ENCODE measurements at places on chromosomes 4 and X.

DNA sequence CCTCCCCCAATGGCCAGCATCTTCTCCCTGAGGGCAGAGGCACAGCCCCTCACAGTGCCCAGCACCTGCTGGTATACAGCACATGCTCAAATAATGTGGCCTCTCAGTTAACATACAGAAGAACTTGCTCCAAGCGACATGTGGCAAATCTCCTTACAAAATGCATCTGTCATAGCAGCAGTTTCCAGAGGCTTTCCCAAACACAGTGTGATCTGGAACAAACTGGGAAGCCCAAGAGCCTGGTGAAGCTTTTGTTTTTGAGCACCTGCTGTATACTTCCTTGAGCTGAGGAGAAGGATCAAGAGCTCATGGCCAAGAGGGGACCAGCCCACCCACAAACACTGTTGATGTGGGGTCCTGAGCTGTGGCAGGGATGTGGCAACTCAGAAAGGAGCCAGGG is 34.8 kb upstream of the HTRA3 start:
- DNase-seq, result no peak

DNA sequence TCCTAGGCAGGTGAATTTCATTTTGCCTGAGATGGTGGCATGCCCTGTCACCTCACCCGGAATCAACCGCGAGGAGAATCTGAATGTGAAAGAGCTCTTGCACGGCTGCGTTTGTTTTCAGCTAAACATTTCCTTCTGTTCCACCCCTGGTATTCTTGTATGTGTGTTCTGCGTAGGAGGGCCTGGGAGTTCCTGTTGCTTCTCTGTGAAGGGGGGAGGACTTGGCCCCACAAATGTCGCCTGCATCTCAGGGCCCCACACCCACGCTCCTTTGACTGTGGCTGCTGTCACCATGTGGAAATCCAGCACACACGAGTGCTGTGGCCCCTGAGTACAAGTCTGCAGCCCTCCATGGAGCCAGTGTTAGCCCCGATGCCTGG is 45.8 kb upstream of the CLCN4 start:
- peak; percentile 44 for DNase-seq

DNA sequence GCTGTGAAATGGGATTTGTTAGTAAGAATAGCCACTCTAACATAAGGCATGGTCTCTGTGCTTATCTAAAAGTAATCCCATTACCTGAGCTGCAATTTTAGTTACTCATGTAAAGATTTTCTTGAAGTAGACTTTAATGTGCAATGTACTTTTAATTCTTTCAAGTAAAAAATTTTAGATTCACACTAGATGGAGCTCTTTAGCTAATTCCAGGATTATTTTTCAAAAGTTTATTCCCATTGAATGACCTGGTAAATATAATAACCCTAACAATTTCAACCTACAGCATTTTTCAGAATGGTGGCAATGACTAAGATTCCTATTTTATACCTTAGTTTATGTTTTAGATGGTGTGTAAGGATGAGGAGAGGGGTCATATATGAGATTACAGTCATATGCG is 18.1 kb downstream of the USP38 start:
- no peak for DNase-seq

- no peak for DNase-seq
Observed at GRCh38 chr4:100098011-100098545, 92.2 kb downstream of the DDIT4L start.

DNA sequence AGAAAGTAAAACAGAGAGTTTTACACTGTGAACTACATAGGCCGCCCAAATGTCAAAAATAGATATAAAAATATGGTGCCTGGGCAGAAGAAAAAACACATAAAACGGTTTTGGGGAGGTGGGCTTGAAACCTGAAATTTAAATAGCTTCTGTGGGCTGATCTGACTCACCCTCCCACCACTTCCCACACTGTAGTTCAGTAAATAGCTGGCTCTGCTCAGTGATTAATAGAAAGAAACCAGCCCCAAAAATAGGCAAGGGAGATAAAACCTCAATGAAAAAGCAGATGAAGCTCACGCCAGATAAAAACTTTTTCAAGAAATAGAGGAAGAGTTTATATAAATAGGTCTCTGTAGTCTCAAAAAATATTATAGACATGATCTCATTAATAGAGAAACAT is 13.2 kb upstream of the COX7B2 start:
- DNase-seq, result no peak

GRCh38 chrX:150018931-150019361 is 80.7 kb upstream of the EOLA2 start:
- DNase-seq, result no peak

- no peak for DNase-seq
Observed at GRCh38 chr4:155249016-155249566, 40.7 kb downstream of the NPY2R start.

DNA sequence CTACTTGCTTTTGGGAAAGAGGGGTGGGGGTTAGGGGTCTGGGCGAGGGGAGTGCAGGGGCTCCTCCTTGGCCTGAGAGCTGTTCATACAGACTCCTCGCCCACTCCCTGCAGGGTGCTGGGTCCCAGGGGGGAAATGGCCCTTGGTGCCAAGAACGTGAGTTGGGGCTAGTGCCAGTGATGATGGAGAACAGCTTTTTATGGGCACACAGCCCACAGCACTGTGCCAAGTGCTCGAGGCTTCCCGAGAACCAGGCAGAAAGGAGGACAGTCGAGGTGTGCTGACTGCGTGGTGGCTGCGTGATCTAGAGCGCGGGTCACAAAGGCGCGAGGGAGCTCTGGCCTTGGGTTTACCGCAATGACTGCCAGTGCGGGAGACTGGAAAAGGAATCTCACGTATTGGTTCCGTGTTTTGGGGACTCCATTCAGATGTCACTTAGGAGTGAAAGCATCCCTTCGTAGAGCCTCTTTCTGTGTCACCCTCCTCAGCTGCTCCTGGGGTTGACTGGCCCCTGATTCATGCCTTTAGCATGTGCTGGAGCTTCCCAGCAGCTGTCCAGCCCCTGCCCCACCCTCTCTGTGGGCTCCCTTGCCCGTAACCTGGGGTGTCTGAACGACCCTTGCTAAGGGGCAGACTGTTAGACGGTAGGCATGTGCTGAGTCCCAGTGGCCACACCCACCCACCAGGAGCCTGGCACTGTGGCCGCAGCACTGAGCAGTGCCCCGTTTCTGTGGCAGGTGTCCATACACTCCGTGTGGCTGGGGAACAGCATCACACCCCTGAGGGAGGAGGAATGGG is 20.9 kb upstream of the MSANTD1 start:
- DNase-seq, result no peak

DNA sequence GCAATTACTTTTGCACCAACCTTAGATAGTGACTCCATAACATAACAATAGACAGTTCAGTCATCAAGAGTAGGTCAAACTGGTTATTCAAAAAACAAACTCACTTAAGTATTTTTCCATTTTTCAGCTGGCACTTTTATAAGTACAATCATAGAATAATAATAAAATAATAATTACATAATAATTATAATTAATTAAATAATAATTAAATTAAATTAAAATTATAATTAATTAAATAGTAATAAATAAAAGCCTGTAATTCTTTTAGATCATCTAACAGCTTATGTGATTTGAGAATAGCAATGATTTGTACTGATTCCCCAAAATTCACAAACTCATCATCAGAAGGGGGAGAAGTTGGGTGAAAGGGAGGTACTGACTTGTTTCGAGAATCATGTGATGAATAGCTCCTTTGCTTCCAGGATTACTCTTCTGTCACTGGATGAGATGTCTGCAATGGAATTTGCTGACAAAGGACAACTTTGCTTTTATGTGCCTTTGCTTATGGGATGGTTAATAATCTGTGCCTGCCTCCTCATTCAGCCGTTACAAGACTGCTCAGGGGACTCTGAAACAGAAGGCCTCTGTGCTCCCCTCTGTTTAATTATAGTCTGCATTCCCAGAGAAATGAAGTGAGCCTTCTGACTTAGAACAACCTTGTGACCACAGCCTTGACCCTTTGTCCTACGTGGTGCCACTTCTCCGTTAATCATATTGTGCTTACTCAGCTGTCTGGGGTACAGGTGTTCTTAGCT is 104.8 kb upstream of the ENPEP start:
- no peak for DNase-seq

DNA sequence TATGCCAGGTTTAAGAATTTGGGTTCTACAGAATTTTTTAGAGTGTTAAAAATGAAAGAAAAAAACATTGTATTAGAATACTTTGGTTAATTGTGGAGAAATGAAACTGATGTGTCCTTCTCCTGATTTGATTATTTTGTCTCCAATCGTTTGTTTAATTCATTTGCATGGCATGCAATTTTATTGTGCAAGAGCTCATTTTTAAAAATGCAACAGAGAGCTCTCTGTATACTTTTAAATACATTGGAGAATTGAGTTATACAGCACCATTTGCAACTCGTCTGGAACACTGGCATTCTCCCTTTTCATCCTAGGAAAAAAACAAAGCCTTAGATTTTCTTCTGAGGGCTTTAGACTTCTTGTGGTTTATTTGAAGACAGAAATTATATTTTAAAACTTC is 689 bp downstream of the EXOC1L start:
- DNase-seq, result no peak

DNA sequence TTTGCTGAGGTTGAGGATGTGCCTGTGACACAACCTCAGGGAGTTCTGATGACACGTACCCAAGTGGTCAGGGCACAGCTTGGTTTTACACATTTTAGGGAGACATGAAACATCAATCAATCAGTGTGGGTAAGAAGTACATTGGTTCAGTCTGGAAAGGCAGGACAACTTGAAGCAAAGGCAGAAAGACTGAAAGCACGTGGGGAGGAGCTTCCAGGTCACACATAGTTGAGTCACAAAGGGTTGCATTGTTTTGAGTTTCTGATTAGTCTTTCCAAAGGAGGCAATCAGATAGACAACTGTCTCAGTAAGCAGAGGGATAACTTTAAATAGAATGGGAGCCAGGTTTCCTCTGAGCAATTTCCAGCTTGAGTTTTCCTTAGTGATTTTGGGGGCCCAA is 1910.0 kb upstream of the AGA start:
- DNase-seq, result no peak

GRCh38 chr4:112823156-112823555 is 186.2 kb downstream of the LARP7 start:
- DNase-seq, result no peak

DNA sequence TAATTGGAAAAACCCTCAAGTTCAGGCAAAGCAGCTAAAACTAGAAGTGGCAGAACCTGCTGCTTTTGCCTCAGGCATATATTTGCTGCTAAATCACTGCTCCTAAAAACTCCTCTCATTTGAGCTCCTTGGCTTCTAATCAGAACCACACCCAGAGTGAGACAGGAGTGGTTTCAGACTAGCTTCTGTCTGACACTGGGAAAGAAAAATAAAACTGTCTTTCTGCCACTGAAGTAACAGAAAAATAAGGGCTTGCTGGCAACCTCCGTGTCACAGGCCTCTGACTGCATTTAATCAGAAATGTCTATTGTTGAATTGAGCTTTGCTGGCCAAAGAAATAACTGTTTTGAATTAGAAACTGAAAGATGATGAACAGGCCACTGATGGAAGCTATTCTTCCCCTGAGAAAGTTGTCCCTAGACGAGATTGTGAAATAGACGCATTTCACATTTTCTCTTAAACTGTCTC is 52.1 kb upstream of the RAP2C start:
- DNase-seq, result no peak

GRCh38 chrX:152480269-152481212 is 29.4 kb upstream of the GABRA3 start:
- DNase-seq, result no peak

DNA sequence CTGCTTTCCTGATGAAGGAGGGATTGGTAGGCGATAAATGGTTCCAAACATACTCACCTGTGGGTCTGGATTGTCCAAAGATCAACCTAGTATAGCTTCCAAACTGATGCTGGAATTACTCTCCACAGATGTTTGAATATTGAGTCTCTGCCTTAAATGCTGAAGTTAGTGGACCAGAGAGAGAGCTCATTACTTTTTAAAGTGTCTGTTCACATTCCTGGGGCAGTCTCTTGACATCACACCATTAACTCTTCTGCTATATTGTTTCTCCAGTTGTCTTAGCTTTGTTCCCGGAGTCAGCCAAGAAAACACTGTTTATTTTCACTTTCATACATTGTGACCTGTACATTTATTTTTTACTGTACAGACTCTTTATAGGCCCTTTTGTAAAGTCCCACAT is 35.4 kb downstream of the ARHGEF38 start:
- no peak for DNase-seq

GRCh38 chr4:56979421-56980072 is 851 bp downstream of the POLR2B start:
- DNase-seq, result peak; percentile 18

GRCh38 chr4:88219099-88219498 is 60.7 kb upstream of the ABCG2 start:
- DNase-seq, result peak; percentile 19

- DNase-seq, result no peak
Observed at GRCh38 chr4:142858965-142859364, 12.9 kb upstream of the INPP4B start.

DNA sequence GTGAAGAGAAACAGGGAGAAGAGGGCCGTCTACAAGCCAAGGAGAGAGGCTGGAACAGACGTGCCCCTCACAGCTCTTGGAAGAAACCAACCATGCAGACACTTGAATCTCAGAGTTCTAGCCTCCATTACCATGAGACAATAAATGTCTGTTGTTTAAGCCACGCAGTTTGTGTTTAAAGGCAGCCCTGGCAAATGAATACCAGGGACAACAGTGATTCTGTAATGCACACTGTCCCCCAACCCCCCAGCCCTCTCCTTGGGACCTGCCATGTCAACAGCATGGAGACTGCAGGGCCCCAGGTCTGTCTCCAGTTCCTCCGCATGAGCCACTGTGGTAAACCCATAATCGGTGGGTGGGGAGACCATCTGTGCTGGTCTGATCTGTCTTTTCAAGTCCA is 348.0 kb upstream of the KLF3 start:
- DNase-seq, result no peak

- no peak for DNase-seq
Observed at GRCh38 chr4:24321616-24322015, 262.7 kb downstream of the DHX15 start.

GRCh38 chr4:10009861-10010500 is 11.3 kb downstream of the SLC2A9 start:
- DNase-seq, result no peak

DNA sequence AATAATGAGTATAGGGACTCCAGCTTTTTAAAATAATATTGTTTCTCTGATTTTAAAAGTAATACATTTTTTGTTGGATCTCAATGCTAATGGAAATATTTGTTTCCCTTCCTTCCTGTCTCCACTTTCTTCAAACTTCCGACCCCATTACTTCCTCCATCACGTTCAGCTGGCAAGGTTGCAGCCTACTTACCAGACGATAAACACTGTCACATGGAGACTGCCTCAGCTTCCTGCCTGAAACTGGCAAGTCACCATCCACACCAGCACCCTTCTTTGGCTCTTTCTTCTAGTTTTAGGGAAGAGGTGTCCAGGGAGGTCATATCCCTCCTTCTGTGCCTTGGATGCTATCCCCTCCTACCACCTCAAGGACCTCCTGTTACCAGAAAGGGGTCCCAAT is 3.4 kb upstream of the INTU start:
- DNase-seq, result no peak

GRCh38 chrX:116317409-116317808 is 119.0 kb upstream of the SLC6A14 start:
- no peak for DNase-seq

Data from germinal center (tissue), 1 donor.